ENCODE measurements at places on chromosomes 2 and 18. TPM values are rescaled to one million over a fixed set of nuclear protein-coding genes. Genes with fewer than 3 reads are reported as not detected.

DNA sequence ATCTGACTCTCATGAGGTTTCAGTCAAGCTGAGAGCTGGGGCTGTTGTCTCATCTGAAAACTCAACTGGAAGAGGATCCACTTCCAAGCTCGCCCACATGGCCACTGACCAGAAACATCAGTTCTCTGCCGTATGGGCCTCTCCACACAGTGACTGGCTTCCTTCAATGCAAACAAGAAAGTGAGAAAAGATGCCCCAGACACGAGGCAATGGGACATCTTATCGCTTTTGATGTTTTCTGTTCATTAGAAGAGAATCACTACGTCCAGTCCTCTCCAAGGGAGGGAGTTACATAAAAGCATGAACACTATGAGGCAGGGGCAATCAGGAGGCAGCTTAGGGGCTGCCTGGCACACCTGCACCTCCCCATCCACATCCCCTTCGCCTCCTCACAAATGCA lies 307.1 kb upstream of the EPAS1 start:
- DNase-seq = no peak

- DNase-seq = no peak
Measured at GRCh38 chr18:48492880-48493279, 46.0 kb upstream of the CTIF start.

UGT1A5 gene
- total RNA-seq = not detected

MBP gene
- 36.6 TPM for total RNA-seq

KCNJ3 gene
- total RNA-seq = not detected

DNA sequence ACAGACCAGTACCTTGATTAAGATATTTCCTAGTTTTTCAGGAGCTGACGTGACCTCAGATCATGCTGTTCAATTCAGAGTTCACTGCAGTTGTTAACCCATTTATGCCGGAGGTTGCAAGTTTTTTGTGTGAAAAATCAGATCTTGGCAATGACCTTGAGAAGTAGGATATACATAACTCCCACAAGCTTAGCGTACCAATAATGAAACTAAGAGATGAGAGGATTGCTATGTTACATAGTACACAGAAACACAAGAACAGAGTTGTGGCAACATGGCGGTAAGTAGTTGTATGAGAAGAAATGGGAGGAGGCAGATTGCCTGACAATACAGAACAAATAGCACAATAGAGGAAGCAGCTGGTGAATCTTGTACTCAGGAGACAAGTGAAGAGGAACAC lies 39.1 kb downstream of the PPIG start:
- no peak for DNase-seq

- no peak for DNase-seq
Measured at GRCh38 chr2:218271487-218271797, 1.1 kb downstream of the PNKD start.

CHMP3 gene
- 29.6 TPM for total RNA-seq

CABYR gene
- total RNA-seq = 1.7 TPM

GRCh38 chr2:88626171-88627054 lies 851 bp downstream of the EIF2AK3 start:
- peak; percentile 57 for DNase-seq

EPB41L3 gene
- total RNA-seq = 8.7 TPM

DNA sequence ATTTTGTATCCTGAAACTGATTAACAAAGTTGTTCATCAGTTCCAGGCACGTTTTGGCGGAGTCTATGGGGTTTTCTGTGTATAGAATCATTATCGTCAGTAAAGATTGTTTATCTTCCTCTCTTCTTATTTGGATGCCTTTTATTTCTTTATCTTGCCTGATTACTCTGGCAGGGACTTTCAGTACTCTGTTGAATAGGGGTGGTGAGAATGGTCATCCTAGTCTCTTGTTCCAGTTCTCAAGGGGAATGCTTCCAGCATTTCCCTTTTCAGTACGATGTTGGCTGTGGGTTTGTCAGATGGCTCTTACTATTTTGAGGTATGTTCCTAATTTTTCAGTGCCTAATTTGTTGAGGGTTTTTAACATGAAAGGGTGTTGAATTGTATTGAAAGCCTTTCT lies 14.0 kb upstream of the SPDYA start:
- DNase-seq = no peak

- no peak for DNase-seq
Measured at GRCh38 chr2:207892716-207893402, 123.2 kb upstream of the FZD5 start.

NYAP2 gene
- total RNA-seq = not detected

Measured in activated naive CD4-positive, alpha-beta T cell treated with anti-CD3 and anti-CD28 coated beads for 36 hours (primary cell).